Inflammatory macrophage (primary cell): ENCODE measurements at places on chromosomes 5 and 9.

- peak; percentile 39 for DNase-seq
Measured at GRCh38 chr9:33151007-33151557, 16.1 kb downstream of the B4GALT1 start.

- DNase-seq = peak; percentile 60
Measured at GRCh38 chr9:22170556-22170955, 161.5 kb upstream of the CDKN2B start.

- no peak for DNase-seq
Measured at GRCh38 chr9:109355564-109356297, 34.9 kb upstream of the EPB41L4B start.

GRCh38 chr5:22473886-22474285 lies 379.3 kb downstream of the CDH12 start:
- peak; percentile 15 for DNase-seq

- no peak for DNase-seq
Measured at GRCh38 chr9:134663753-134664415, 22.3 kb downstream of the COL5A1 start.

- DNase-seq = no peak
Measured at GRCh38 chr9:123608104-123608503, 252.1 kb downstream of the CRB2 start.

GRCh38 chr5:179612577-179613459 lies 10.7 kb downstream of the HNRNPH1 start:
- no peak for DNase-seq

DNA sequence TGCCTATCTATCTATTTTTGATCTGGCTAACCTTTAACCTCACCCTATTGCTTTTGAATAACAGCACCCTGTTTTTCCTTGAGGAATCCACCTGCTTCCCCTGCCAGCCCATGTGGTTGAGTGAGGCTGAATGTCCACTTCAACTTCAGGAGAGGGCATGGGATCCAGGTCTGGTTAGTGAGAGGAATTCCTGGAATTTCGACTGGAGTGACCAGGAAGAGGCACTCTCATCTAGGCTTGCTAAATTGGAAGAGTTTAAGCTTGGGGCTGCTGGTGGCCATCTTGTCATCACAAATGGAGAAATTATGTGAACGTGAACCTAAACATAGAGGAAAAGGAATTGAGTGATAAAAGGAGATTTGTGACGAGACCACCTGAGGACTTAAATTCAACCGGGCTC lies 322.1 kb downstream of the OSTF1 start:
- DNase-seq = no peak

GRCh38 chr5:130805036-130805435 lies 360.0 kb downstream of the HINT1 start:
- DNase-seq = no peak

- no peak for DNase-seq
Measured at GRCh38 chr9:3951161-3951665, 348.7 kb downstream of the GLIS3 start.

DNA sequence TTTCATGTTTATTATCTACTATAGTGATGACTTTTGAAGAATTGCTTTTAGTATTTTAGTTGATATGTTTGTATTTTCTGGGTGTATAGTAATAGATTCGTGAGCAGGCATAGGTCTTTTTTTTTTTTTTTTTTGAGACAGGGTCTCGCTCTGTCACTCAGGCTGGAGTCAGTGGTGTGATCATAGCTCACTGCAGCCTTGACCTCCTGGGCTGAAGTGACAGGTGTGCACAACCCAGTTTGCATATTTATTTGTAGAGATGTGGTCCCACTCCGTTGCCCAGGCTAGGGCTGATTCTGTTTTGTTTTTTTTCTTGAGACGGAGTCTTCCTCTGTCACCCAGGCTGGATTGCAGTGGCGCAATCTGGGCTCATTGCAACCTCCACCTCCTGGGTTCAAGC lies 11.9 kb downstream of the ERBIN start:
- DNase-seq = no peak

DNA sequence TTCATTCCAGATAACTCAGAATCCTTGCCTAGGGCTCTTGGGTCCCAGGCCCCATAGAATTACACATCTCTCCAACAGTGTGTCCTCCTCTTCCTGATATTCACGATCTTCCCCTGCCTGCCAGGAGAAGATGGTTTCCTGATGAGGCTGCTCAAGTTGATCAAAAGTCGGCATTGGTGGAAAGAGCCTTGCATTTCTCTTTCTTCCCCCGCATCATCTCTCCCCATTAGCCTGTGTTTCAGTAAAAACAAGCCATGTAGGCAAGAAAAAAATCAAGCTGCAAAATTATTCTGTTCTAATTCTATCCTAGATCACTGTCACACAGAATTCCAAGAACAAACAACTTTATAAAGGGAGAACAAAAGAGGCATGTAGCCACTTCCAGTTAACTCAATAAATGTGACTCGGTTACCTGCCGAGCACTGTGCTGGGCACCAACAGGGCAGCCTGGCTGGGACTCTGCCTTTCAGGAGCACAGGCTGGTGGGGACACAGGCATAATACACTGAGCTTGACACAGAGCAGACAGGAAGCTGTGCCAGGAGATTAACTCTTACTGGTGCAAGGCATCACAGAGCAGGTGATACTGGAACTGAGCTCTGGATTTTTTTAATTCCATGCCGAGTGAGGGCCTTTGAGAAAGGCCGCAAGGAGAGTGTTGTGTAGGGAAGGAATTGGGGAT lies 25.6 kb downstream of the TMOD1 start:
- no peak for DNase-seq
